ENCODE measurements at places on chromosomes 4 and X.
A peak's percentile ranks its signal among the peaks of the same experiment; 100 is the strongest.

DNA sequence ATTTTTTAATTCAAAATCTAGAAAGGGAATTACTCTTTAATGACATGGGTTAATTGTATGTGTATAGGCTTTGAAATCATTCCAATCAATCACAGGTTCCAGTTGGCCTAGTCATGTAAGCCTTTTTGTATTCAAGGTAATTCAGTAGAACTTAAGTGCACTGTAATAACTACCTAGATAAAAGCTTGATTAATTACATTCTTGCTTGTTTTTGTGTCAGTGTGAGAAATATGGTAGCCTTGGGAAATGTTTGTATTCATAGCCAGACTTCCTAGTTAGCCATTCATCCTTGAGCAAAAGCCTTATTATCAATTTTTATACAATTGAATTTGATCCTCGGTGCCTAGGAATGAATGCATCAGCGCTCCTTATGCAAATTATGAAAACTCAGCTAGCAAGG, 33.5 kb downstream of the TKTL2 start:
- DNase-seq = no peak

GRCh38 chrX:22177950-22178515, 94.7 kb upstream of the CBLL2 start:
- DNase-seq = no peak

- no peak for DNase-seq
These were observed 6.6 kb upstream of the DDX60L start for GRCh38 chr4:168486912-168487281.

DNA sequence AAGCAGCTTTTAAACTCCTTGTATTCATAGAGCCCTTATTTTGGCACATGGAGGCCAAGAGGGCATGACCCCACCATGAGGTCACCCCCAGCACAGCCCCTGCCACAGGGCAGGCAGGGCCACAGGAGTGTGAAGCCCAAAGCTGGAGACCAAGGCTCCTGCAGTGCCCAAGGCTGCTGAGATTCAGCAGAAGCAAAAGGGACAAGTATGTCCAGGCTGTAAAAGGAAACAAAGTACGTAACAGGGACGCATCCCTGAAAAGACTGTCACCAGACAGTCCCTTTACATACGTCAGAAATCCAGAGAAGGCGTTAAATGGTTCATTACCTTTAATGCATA, 18.9 kb downstream of the GAK start:
- peak; percentile 17 for DNase-seq

GRCh38 chr4:106287353-106287969, 28.5 kb downstream of the TBCK start:
- no peak for DNase-seq

DNA sequence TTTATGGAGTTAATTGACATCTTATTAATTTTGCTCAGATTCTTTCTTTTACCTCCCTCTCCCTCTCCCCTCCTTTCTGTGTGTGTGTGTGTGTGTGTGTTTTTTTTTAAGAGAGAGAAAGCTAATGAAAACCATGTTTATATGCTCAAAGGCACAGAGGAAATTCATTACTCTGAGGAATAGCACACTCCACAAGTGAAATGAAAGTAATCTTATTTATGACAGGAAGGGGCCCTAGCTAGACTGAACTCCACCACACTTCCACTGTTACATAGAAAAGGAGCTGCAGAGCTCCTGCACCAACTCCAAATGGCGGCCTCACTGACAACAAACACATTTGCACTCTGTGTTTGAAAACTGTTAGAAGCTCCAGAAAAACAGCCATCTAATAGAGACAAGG, 150.6 kb downstream of the RASL11B start:
- DNase-seq = no peak

DNA sequence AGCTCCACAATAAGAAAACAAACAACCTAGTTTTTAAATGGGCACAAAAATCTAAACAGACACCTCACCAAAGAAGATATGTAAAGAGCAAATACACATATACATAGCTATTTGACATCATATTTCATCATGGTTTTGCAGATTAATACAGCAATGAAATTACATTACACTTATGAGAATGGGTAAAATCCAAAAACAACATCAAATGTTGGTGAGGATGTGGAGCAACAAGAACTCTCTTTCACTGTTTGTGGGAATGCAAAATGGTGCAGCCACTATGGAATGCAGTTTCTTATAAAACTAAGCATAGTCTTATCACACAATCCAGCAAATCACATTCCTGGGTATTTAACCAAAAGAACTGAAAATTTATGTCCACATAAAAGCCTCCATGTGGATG, 25.0 kb downstream of the TLR6 start:
- no peak for DNase-seq

DNA sequence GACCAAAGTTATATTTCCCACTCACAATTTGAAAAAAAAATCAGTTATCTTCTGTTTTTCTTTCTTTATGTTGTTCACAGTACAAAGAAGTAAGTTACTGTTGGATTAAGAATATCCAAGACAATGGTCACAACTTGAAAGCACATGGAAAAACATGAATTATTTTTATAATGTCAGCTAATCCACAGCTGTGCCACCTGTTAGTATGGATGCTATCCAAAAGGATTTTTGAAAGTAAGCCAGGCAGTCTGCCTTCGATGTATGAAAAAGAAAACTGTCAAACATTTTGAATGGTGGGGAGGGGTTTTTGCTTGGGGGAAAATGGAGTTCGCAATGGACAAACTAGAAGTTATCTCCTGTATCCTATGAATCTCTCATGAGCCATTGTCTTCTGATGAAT, 6.2 kb downstream of the GPM6A start:
- DNase-seq = no peak

DNA sequence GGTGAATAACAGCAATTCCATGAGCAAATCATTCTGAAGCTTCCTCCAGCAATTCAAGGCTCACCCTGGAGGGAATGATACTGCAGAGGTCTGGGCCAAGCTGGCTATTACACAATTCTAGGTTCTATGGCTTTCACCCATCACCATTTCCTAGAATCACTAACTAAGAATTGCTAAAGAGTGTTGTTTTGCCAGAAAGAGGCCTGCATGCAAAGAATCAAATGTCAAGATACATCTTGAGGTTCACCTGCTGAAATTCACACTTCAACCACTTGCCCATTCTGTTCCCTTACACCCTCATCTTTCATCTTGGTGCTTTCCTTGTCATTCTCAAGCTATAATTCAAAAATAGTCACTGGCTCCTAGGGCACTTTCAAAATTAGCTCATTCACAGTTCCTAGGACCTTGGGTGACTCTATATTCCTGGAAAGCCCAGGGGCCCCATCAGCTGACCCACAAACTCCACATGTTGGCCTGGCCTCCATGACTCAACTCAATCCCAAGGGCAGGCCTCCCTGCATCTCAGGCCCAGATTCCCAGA, 7.0 kb downstream of the APBB2 start:
- no peak for DNase-seq

DNA sequence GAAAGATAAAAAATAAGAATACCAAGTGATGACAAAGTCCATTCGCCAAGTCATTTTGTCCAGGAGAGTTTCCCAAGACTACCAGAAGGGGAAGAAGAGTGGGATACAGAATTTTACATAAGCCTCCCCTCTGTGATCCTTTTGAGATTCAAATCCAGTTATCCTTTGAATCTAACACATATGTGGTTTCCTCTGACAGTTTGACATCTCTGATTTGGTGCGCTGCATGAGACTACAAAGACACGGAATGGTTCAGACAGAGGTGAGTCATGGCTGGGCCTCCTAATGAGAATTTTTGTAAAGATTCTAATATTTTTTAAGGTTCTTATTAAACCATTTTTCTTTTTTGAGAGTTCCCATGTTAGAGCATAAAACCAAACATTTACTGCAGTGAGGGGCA, 38.3 kb downstream of the SLC10A6 start:
- no peak for DNase-seq

- no peak for DNase-seq
These were observed 48.0 kb downstream of the SEPTIN11 start for GRCh38 chr4:76997532-76997931.

GRCh38 chr4:84167093-84167492, 332.0 kb downstream of the NKX6-1 start:
- DNase-seq = no peak

GRCh38 chr4:176769514-176769913, 23.2 kb downstream of the VEGFC start:
- DNase-seq = no peak

DNA sequence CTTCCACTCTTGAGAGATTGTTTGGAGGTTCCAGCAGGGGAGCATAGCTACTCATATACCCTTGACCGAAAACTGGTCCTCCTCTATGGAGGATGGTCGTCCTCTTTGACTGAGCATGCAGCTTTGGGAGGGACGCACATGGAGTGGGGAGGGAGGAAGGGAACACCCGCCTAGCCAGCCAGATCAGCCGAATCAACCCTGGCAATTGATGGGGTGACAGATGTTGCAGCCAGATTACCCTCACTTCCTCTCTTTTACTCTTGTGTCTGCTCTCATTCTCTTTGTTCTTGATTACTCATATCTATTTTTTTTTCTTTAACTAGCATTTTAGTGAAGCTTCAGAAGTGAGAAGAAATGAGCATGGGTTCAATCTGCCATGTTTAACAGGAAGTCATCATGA, 19.6 kb downstream of the MGST2 start:
- DNase-seq = no peak

GRCh38 chr4:12852338-12853307, 631.5 kb downstream of the RAB28 start:
- no peak for DNase-seq

- DNase-seq = no peak
These were observed 15.4 kb upstream of the JADE1 start for GRCh38 chr4:128793859-128794672.

DNA sequence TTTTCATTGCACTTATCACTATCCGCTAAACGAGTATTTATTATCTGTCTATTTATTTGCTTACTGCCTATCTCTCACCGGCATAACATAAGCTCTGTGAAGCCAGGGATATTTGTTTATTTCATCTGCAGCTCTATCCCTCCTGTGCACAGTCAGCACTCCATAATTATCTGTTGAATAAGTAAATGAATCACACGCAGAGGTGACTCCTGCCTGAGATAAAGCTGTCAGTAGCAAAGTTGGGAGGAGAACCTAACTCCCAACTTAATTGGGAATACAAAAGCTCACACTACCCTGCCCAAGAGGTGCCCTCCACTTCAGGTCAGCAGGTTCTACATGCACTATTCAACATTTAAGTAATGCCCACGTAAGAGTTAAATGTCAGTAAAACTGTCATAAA, 85.7 kb downstream of the CORIN start:
- no peak for DNase-seq

GRCh38 chr4:125283707-125284279, 31.0 kb upstream of the FAT4 start:
- DNase-seq = no peak

GRCh38 chrX:10557166-10557565, 63.2 kb downstream of the MID1 start:
- no peak for DNase-seq

- no peak for DNase-seq
These were observed 265.7 kb upstream of the BOD1L1 start for GRCh38 chr4:13893211-13893610.

DNA sequence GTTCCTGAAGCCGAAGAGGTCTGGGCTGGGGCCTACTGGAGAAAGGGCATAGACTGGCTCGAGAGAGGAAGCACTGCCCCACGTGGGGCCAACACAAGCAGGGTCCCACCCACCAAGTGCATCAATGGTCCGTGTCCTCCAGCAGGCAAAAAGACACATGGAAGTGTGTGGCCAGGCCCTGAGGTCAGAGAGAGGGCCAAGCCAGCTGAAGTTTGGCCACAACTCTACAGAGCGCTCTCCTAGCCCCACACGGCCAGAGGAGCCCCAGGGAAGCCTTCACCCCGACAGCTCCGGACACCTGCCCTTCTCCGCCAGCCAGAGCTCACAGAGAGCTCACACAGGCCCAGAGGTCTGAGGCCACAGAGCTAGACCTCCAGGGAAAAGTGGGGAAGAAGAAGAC, 8.5 kb upstream of the KDM5C start:
- no peak for DNase-seq

DNA sequence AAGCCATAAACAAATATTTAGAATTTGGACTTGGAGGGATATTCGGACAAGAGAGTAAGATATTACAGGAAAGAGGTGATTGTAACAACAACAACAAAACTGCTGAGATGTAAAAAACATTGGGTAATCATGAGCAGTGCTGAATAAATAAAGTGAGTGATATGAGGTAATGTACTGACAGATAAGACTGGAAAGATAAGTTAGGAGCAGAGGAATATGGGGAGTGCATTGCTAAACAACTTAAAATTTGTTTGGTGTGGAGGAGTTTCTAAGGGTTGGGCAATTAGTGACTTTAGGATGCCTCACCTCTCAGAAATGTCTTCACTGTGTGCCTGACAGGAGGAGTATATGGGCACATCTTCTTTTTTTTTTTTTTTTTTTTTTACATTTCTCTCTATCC, 637.8 kb upstream of the GRIA3 start:
- no peak for DNase-seq

DNA sequence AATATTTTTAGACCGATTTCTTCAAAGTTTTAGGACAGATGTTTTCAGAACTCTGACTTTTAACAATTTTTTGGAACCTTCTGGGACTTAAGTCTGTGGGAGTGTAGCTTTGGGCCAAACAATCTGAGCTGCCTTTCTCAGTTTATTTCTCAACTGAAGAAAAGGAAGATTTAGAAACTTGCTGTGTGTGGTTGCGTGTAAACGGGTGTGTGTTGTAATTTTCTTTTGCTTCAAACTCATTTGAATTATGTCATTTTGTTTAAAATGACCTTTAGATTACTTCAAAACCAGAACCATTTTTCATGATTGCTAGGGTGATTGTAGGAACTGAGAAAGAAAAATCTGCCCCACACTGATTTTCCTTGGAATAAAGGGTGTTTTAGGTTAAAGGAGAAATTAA, 577.7 kb upstream of the GALNTL6 start:
- no peak for DNase-seq

DNA sequence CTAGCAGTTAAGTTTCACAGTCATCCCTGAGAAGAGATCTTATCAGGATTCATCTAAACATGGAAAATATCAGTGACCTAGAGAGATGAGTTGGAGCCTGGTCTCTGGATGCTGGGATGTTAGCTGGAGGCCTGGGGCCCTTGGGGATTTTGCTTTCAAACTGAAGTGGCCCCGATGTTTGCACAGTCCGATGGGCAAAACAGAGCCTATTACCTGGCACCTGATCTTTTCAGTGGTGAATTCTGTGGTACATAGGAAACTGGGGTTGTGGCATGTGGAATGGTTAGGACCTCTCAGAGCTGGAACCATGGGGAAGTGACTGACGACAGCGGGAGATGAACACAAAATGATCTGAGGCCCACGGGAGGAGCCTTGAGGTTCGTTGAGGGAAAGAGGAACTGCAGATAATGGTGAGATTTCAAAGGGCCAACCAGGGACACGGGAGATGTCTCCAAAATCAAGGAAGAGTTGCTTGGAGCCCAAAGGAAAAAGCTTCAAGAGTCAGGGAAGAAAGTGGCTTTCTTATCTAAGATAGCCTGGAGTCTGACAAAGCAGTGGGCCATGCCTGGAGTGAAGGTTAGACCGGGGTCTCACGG, 17.8 kb upstream of the TENM3 start:
- no peak for DNase-seq

DNA sequence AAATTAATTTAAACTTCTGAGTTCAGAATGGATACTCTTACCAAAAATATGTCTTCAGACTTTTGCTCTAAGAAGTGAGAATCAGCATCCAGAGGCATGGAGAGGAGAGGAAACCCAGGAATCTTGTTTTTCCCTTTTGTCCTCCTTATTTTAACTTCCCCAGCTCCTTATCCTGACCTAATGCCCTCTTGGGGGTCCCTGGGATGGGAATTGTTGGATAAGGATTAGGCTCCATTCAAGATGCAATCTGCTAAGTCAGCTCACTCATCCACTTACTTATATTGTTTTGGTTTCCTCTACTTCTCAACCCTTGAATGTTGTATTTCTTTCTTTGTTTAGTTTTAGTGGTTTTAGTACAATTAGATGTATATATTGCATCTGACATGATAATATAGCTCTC, 208.4 kb upstream of the PCDH7 start:
- DNase-seq = no peak

Measured in Right ventricle myocardium superior (tissue), 1 donor.